Epithelial cell of esophagus (primary cell): ENCODE measurements at places on chromosomes 3 and 15.
A peak's percentile ranks its signal among the peaks of the same experiment; 100 is the strongest.

GRCh38 chr3:16448639-16449070 is 64.8 kb downstream of the RFTN1 start:
- DNase-seq: peak; percentile 96

DNA sequence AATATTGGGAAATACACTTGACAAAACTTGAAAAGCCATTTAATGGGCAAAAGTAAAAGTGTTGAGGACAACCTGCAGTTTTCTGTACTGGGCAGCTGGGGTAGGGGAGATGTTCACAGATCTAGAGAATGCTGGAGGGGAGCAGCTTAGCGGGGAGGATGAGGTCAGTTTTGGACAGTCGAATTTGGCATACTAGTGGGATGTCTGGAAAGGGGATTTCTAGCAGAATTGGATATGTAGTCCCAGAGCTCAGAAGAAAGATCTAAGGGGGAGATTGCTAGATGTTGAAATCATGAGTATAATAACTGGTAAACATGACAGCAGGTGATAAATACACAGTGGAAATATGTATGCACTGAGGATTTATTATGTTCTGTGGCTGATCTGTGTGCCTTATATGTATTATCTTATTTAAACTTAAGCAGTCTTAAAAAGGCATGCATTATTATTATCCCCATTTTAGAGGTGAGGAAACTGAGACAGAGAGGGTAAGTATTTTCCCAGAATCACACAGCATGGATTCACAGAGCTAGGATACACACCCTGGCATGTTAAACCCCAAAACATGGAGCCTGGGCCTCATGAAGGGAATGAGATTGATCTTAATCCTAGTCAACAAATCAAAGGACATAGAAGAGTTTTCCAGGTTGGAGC is 42.7 kb downstream of the TLNRD1 start:
- DNase-seq: no peak

DNA sequence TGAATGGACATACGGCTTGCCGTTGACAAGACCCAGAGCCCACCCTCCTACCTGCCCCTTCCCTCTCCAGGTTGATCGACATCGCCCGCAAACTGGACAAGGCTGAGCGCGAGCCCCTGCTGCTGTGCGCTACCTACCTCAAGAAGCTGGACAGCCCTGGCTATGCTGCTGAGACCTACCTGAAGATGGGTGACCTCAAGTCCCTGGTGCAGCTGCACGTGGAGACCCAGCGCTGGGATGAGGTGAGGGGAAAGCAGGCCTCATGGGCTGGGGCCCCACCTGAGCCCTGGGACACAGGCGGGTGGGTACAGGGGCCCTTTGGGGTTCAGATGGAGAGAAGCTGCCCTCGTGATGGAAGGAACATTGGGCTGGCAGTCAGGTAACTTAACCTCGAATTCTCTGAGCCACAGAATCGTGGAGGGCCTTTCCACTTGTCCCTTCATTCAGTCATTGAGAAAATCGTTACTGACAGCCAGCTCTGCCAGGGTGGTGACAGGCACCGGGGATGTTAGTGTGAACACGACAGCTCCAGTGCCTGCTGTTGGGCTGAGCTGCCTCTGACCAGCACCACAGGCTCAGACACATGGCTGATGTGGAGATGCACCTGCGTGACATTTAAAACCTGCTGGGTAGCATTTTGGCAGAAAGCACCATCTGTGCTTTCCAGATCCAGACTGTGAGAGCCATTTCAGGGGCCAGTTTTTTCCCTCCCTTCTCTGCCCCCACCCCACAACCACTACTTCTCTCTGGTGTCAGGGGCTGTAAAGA is 25.6 kb upstream of the RHO start:
- no peak for DNase-seq

DNA sequence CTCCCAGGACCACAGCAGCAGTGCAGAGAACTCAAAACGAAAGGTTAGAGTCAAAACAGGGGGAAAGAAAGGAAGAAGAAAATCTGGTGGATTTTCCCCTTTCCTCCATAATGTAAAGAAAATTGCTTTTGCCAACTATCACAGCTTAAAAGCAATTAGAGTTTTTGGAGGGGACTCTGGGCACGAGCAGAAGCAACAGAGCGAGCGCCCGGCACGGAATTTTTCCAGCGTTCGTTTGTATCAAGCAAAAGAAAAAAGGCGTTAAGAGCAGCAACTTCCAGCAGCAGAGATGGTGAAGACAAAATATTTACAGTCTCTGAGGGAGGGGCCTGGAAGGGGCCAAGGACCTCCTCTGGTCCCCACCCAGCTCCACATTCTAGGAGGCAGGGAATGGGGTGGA is 174.9 kb upstream of the LINGO1 start:
- DNase-seq: no peak

GRCh38 chr3:51966016-51966415 is 1.2 kb downstream of the PCBP4 start:
- no peak for DNase-seq

- DNase-seq: no peak
Observed at GRCh38 chr15:66864871-66865281, 162.8 kb downstream of the SMAD6 start.

DNA sequence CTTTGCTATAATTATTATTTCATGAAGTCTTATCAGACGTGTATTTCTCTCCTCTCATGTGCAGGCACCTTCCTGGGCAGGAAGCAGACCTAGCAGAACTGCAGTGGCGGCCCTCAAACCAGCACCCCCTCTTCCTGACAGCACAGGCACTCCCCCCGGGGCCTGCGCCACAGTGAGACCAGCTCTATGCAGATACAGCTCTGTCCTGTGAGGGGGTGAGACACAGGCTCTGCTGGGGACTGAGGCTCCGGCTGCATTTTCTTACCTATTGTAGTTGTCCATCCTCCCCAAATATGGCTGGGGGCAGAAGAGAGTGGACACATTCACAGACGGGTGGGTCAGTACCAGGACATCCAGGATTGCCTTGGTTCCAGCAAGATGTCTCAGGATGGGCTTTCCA is 5.0 kb downstream of the CISH start:
- no peak for DNase-seq

- DNase-seq: peak; percentile 89
Observed at GRCh38 chr15:60070838-60071493, 66.9 kb downstream of the FOXB1 start.

DNA sequence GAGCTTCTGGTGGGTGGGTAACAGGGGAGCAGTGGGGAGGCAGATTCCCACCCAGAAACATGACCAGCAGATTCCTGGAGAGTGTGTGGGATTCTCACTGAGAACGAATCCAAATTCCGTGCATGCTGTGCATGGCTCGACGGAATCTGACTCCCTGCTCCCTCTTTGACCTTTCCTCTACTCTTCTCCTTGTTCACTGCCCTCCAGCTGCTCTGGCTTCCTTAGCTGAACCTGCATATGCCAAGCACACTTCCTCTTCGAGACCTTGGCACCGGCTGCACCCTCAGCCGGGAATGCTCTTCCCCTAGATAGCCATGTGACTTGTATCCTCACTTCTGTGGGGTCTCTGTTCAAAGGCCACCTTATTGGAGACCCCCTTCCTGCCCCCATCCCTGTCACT is 6.3 kb downstream of the INSYN1 start:
- no peak for DNase-seq

GRCh38 chr3:134249296-134249841 is 1.3 kb downstream of the RYK start:
- DNase-seq: no peak
